ENCODE measurements at places on chromosomes 3 and 15.

GRCh38 chr3:87044846-87045245 lies 53.9 kb upstream of the VGLL3 start:
- DNase-seq = no peak

GRCh38 chr3:16828815-16829214 lies 55.9 kb upstream of the PLCL2 start:
- peak; percentile 47 for DNase-seq

- DNase-seq = no peak
Observed at GRCh38 chr3:161770484-161771386, 274.1 kb downstream of the OTOL1 start.

DNA sequence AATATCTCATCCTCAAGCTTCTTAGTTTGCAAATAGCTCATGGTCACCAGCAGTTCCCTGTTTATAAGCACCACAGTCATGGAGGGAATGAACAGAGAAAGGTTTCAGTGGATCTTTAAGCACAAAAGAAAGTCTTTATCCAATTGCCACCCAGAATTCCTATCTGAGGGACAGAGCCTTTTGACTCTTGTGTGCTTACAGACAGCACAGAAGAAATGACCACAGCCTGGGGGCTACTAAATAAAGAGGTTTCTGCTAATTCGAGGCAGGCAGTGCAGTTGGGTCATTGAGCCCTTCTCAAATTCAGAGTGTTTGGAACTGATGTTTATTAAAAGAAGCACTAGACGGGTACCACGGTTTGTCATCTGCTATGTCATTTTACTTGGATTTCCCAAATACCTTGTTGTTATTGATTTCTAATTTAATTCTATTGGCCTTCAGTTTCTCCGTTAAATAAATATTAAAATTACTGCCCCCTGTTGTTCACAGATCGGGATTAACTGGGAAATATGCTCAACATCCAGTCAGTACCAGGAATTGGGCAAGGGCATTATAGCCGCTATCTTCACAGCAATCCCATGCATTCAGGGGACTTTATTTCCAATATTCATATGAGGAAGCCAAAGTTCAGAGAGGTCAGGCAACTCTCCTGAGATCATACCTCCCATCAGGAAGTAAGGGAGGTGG lies 3.6 kb downstream of the PRICKLE2 start:
- DNase-seq = no peak

GRCh38 chr3:155843569-155843968 lies 10.7 kb downstream of the SLC33A1 start:
- DNase-seq = no peak

DNA sequence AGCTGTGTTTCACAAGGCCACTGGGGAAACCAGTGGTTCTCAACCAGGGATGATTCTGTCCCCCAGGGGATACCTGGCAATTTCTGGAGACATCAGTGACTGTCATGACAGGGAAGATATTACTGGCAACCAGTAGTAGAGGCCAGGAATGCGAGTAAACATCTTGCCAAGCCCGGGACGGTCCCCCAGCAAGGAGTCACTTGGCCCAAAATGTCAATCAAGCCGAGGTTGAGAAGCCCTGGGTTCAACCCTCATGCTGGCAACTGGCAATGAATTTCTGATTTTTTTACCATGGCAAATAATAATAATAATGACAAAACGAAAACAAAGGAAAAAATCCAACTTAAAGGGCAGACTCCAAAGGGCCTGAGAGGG lies 65.5 kb upstream of the RPL32 start:
- DNase-seq = no peak

- no peak for DNase-seq
Observed at GRCh38 chr3:193014902-193015301, 97.2 kb upstream of the MB21D2 start.

DNA sequence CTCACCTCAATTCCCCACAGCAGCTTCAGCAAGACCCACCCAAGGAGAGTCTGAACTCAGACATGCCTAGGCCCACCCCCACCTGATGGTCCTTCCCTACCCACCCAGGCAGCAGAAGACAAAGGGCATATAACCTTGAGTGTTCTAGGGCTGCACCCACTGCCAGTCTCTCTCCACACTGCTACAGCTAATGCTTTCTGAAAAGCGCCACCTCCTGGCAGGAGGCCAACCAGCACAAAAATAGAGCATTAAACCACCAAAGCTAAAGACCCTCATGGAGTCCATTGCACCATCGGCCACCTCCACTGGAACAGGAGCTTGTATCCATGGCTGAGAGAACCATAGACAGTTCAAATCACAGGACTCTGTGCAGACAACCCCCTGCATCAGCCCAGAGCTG lies 11.3 kb upstream of the RPL39L start:
- DNase-seq = no peak

- no peak for DNase-seq
Observed at GRCh38 chr3:193963808-193964516, 172.0 kb upstream of the HES1 start.

GRCh38 chr3:81352867-81353266 lies 408.6 kb downstream of the GBE1 start:
- DNase-seq = no peak

GRCh38 chr15:34620142-34620541 lies 36.7 kb upstream of the GOLGA8B start:
- DNase-seq = no peak

GRCh38 chr3:121667333-121667732 lies 6.6 kb upstream of the HCLS1 start:
- no peak for DNase-seq

GRCh38 chr3:43966126-43966525 lies 275.4 kb downstream of the ABHD5 start:
- DNase-seq = no peak

DNA sequence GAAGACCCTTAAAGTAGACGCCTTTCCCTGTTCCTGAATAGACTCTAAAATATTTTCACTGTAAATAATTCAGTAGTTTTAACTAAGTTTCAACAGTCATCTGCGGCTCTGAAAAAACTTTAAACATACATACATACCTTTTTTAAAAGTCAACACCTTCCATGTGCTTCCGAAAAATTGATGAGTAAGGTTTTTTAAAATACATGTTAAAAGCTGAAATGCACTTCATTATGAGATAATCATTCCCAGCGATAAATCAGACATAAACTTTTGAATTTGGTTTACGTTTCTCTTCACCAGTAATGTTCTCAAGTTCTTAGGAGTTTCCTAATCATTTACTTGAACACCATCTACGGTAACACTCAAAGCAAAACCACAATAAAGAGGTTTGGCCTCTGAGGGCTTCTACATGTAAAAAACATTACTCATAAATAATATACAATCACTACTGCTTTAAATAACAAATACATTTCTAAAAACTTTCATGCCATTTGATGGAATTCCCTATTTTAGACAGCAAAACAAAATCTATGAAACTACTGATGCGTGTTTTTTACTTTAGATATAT lies 403.5 kb downstream of the SHQ1 start:
- DNase-seq = no peak

DNA sequence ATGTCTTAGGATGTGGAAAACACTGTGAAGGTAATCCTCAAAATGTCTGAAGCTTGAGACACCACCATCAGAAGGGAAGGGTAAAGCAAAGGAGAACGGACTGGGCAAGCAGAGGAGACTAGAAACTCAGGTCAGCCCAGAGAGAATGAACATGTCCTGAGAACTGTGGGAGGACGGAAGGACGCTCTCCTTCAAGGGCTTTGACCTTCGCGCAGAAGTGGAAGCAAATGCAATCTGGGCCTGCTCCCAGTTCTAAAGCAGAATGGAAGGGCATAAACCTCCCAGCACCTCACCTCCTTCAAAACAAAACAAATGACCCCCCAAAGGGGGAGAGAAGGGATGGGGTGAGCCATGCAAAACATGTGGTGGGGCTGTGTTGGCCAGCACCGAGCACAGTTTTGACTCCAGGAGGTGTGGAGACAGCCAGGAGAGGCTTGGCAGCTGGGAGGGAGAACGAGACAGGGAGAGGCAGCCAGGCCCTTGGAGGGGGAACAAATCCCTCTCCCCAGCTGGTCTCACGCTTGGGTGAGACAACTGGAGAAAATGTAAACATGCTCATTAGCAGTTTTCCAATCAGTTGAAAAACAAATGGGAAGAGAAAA lies 222.4 kb upstream of the WNT5A start:
- DNase-seq = no peak

GRCh38 chr15:33126559-33127290 lies 67.8 kb downstream of the FMN1 start:
- DNase-seq = peak; percentile 86

- no peak for DNase-seq
Observed at GRCh38 chr15:38192496-38192895, 60.1 kb upstream of the SPRED1 start.

- DNase-seq = no peak
Observed at GRCh38 chr3:133991209-133991608, 38.5 kb downstream of the SLCO2A1 start.

Data from fibroblast of the conjunctiva (primary cell).